Foreskin keratinocyte (primary cell): ENCODE measurements at places on chromosomes 2 and 18.

DNA sequence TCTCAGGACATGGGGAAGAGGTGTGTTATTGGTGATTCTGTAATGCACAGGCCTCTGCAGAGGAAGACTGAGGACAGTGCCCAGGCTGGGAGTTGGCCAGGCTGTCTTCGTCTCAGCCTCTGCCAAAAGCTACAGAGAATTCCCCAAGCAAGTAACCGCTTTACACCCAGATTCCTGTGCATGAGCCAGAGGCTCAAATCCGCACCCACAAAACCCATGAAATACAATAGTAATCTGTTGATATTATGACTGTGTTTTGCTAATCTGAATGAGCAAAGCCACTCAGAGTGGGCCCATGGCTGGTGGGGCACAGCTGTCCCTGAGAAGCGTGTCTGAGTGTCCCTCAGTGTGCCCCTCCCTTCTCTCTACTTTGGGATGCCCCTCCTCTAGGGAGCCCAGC is 149.5 kb upstream of the PXDN start:
- DNase-seq = no peak

- DNase-seq = no peak
Measured at GRCh38 chr2:228669690-228670089, 488.2 kb upstream of the SPHKAP start.

DNA sequence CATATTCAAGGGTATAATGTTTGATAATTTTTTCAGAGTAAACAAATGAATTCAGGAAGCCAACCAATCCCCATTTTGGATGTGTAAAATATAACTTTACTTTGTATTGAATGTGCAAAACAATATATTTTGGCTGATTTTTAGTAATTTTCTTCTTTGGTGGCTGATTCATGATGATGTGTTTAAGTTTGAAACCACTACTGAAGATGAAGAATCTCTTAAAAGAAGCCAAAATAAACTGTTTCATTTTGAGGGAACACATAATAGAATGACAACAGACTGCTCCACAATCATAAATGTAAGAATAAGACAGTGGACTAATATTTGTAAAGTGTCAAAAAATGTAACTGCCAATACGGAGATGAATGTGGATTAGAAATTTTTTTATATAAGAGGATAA is 52.5 kb upstream of the TRIM43 start:
- DNase-seq = no peak

DNA sequence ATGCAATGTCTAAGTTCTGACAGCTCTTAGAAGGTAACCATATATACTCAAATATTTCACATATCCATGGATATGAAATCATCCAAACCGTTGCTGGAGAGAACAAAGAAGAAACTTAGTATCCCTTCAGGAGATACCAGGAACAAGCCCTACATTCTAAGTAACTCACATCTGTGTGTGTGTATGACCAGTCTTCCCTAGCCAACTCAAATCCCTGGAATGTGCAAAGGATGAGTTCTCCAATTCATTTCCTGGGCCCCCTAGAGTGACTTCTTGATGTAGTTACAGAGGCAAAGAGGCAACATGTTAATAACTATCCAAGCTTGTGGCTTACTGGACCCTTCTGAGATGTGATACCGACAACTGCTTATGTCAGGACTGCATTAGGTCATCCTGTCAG is 20.1 kb downstream of the TPGS2 start:
- DNase-seq = peak; percentile 84

DNA sequence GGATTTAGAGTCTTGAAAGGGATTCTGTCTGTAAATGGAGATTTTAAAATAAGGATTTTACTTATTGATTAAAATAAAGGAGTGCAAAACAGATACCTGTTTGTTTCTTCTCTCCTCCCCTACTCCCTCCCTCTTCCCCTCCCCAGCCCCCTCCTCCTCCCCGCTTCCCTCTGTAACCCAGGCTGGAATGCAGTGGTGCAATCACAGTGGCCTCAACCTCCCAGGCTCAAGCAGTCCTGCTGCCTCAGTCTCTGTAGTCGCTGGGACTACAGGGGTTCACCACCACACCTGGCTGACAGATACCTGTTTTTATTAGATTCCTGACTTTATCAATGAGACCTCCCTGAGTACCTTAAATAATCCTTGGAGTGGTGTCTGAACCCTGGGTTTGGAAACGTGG is 57.1 kb downstream of the OXER1 start:
- DNase-seq = no peak

GRCh38 chr18:71598374-71598773 is 945.8 kb downstream of the CBLN2 start:
- peak; percentile 27 for DNase-seq

GRCh38 chr2:223944703-223945531 is at the start of gene WDFY1:
Gene WDFY1, minus strand, starts transcription at chr2:223945335. Its CDS starts 51 bp downstream, at chr2:223945284.
- peak; percentile 70 for DNase-seq
